NCI-H1092 treated with DMSO at 0.1 percent for 48 hours (cell line): ENCODE measurements at places on chromosomes 3 and 15.
A peak's percentile ranks its signal among the peaks of the same experiment; 100 is the strongest.

DNA sequence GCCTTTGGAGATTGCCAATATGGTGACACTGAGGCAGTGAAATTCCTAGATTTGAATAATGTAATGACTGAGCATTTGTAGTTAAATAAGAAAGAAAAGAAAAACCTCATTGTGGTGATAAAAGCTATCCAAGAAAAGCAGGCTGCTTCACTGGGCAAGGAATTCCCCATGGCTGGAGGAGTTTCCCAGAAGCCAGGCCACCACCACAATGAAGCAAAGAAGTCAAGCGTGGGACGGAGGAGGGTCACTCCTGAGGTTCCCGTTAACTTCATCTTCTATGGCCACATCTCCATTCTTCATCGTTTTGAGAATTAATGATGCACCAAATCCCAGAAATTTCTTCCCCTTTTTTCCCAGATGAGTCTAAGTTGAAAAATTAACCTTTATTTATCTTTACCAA is 185.8 kb upstream of the BCL6 start:
- DNase-seq = no peak

DNA sequence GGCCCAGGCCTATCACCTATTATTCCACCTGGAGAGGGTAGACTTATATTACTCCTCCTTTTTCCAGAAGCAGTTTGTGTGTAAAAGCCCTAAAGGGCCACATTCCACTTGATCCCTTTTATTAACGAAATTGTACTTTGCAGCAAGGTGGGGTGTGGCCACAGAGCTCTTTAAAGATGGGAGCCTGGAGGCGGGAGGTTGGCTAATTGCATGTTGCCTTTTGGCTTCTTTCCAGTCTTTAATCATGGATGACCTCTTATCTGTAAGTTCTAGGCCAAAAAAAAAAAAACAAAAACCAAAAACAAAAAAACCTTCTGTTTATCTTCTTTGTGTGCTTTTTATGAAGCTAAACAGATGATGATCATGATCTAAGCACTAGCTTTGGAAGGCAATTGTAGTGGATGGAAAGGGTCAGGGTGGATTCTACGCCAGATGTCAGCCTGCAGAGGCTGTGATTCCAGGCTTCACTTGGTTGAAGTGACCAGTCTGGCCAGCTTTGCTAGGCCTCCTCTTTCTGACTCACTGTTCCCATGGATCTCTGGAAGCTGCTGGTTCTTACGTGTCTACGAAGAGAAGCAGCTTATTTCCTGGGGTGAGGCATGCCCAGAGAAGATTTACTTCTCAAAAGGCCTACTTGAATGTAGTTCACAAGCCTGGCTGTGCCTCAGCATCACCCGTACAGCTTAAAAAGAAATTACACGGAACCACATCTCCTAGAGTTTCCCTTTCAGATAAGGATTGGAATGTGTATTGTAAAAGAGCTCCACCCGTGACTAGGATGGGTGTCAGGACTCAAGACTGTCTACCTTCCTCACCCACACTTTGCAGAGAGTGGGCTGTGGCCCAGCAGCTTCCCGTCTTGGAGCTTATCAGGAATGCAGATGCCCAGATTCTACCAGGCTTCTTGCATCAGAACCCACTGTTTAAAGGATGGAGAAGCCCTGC is 330.9 kb upstream of the C2CD4B start:
- no peak for DNase-seq

GRCh38 chr15:94682171-94682570 is 450.8 kb downstream of the MCTP2 start:
- DNase-seq = no peak

GRCh38 chr15:31343831-31344230 is 17.2 kb downstream of the KLF13 start:
- DNase-seq = no peak

- DNase-seq = no peak
Measured at GRCh38 chr15:99844150-99844549, 110.9 kb upstream of the LYSMD4 start.

GRCh38 chr3:189040656-189041335 is 131.0 kb upstream of the TPRG1 start:
- no peak for DNase-seq

- no peak for DNase-seq
Measured at GRCh38 chr3:39639344-39640236, 169.8 kb upstream of the MYRIP start.

DNA sequence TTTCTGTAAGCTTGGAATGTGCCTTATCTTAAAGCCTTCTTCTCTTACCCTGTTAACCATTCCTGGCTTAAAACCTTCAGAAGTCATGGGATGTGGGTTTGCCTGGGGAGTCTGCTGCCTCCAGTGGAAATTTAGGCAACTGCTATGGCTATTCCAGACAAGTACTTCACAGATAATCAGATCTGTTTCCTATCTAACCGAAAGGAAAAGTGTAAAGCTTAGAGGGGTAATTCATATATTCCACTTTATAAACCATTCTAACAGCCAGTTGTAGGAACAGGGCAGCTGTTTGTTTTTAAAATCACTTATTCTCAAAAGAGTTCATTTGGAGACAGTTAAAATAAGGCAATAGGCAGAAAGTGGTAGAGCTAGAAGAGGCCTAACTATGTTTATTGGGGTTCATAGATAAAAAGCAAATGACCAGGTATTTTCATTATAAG is 219.9 kb downstream of the TCF12 start:
- peak; percentile 9 for DNase-seq

- no peak for DNase-seq
Measured at GRCh38 chr3:100880845-100881244, 112.4 kb downstream of the ABI3BP start.

- DNase-seq = no peak
Measured at GRCh38 chr3:29901097-29901496, 620.2 kb downstream of the RBMS3 start.

GRCh38 chr3:135982404-135982761 is 16.9 kb downstream of the PPP2R3A start:
- DNase-seq = no peak

GRCh38 chr3:46566040-46566641 is at the start of gene LRRC2:
Gene LRRC2, minus strand, starts transcription at chr3:46566302. Its CDS starts 14,711 bp downstream, at chr3:46551591.
- no peak for DNase-seq

GRCh38 chr3:12323237-12323636 is 34.4 kb downstream of the PPARG start:
- DNase-seq = no peak

GRCh38 chr15:40845511-40846284 is 1.9 kb downstream of the SPINT1 start:
- no peak for DNase-seq

DNA sequence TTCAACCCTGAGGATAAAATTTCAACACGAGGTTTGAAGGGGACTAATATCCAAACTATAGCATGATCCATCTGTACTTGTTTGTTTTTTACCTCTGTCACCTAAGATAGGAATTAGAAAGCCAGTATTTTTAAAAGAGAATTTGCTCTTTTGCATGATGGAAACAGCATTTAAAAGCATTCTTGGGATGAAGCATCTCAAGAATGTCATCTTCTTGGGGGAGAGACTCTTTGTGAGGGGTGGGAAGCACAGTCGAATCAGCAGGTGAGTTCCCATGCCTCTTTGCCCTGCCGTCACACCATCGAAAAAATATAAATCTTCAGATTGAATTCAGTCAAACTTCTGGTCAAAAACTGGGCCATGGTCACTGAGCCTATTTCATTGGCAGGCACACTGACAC is 55.3 kb upstream of the BCHE start:
- DNase-seq = no peak

DNA sequence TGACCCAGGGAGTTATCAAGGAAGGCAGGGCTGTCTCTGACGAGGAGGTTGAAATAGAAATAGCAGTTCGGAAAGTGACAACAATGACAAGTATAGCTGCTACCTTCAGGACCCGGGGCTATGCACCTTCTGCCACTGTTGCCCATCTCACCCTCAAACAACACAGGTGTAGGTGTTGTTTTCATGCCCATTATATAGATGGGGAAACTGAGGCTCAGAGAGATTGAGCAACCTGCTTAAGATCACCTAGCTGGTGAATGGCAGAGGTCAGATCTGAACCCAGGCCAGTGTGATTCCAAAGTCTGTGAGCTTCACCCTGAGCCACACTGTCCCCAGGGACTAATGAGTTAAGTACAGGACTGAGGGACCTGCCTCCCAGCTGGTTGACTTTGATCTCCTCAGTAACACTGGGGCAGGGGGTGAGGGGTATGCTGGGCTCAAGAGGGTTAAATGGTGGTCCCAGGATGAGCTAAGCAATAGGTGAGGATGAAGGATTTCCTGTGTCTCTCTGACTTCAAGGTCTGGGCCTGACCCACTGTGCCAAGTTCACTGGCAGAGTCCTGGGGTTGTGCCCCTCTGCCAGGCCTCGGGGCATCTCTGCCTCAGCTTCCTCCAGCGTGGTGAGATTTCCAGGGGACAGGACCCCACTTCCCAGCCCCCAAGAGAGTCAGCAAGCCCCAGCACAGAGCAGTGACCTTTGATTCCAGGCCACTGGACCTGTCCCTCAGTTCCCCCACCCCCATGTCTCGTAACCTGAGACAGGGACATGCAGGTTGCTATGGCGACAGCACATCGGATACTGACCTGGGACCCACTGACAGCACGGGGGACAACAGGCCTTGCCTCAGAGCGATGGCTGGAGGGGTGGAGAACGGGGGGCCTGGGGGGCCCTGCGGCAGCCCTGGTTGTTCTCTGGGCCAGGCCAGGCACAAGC is 35.0 kb downstream of the ATP2B2 start:
- no peak for DNase-seq
